ENCODE measurements at places on chromosomes 1 and 21.

DNA sequence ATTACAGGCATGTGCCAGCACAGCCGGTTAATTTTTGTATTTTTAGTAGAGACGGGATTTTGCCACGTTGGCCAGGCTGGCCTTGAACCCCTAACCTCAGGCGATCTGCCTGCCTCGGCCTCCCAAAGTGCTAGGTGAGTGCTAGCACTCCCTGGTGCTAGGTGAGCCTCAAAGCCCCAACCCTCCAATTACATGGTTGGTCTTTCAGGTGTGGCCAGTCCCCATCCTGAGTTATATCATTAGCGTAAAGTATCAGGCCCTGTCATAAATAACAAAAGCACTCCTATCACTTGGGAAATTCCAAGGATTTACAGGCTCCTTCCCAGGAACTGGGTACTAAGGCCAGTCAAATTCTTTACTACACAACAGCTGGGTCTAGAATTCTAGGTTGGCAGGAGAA is 138.0 kb downstream of the PIK3R3 start:
- no peak for DNase-seq

DNA sequence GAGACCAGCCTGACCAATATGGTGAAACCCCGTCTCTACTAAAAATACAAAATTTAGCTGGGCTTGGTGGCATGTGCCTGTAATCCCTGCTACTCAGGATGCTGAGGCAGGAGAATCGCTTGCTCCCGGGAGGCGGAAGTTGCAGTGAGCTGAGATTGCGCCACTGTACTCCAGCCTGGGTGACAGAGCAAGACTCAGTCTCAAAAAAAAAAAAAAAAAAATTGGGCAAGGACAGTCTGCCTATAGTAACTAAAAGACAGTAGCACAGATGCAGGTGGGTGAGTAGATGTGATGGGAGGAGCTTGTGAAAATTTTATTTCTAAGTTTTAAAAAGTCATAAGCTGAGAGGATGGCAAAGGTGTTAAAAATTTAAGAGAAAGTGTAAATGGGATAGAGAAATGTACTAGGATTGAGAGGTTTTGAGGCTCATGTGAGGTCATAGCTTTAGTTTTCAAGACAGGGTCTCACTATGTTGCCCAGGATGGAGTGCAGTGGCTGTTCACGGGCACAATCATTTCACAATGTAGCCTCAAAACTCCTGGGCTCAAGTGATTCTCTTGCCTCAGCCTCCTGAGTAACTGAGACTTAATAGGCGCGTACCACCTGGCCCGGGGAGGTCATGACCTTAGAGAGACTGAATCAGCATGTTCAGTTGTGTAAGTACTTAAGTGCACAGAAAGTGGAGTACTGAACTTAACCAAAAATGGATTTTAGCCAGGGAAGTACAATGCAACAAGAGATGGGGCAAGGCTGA is 33.7 kb downstream of the PTP4A2 start:
- DNase-seq = no peak

GRCh38 chr1:103525114-103525606 is 339 bp upstream of the RNPC3 start:
- DNase-seq = no peak

- DNase-seq = no peak
Observed at GRCh38 chr21:25640202-25640942, 1.3 kb downstream of the JAM2 start.

GRCh38 chr21:20030390-20030789 is 967.8 kb upstream of the NCAM2 start:
- DNase-seq = no peak
